ENCODE measurements at places on chromosomes 13 and 19. TPM values are rescaled to one million over a fixed set of nuclear protein-coding genes. Genes with fewer than 3 reads are reported as not detected.

GRCh38 chr19:49613374-49613773, 22.4 kb downstream of the PRR12 start:
- DNase-seq, result no peak

- no peak for DNase-seq
Observed at GRCh38 chr13:74043237-74043636, 91.0 kb downstream of the KLF12 start.

DNA sequence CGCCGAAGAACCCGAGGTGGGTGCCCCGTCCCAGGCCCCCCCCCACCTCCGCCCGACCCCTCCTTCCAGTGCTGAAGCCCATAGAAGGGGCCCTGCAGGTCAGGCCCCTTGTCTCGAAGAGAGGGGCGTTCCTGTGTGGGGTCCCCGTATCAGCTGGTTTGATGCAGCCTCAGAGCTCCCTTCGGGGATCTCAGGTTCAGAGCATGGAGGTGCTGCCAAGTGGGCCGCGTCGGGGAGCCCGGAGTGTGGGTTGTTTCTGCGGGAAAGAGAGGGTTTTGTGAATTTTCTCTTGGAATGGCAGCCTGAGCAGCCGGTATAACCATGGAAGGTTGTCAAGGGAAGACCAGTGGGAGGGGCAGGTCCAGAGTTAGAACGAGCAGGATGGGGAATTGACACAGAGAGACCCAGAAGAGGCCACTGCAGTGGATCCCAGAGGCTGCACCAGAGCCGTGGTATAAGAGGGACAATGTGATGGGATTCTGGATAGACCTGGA, 384 bp downstream of the TRAPPC2B start:
- peak; percentile 67 for DNase-seq

IL27RA gene
- polyA plus RNA-seq, result 2.2 TPM

GRCh38 chr19:29577649-29577963, 28.5 kb upstream of the POP4 start:
- no peak for DNase-seq

DNA sequence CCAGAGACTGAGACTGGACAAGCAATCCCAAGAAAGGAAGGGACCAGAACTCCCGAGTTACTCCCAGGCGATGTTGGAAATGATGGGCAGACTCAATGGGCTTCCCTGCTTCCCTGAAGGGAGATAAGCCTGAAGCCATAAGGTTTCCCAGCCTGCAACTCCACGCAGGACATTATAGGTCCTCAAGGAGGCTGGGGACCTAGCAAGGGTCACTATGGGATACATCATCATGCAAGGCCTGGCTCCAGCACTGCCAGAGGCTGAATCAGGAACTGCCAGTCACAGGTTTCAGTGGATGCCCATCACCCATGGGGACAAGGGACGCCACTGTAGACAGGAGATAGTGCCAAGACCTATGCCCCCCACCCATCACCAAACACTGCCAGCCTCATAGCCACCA, 338.7 kb downstream of the IRS2 start:
- DNase-seq, result no peak

LIM2 gene
- polyA plus RNA-seq, result not detected

RXFP2 gene
- not detected for polyA plus RNA-seq

DNA sequence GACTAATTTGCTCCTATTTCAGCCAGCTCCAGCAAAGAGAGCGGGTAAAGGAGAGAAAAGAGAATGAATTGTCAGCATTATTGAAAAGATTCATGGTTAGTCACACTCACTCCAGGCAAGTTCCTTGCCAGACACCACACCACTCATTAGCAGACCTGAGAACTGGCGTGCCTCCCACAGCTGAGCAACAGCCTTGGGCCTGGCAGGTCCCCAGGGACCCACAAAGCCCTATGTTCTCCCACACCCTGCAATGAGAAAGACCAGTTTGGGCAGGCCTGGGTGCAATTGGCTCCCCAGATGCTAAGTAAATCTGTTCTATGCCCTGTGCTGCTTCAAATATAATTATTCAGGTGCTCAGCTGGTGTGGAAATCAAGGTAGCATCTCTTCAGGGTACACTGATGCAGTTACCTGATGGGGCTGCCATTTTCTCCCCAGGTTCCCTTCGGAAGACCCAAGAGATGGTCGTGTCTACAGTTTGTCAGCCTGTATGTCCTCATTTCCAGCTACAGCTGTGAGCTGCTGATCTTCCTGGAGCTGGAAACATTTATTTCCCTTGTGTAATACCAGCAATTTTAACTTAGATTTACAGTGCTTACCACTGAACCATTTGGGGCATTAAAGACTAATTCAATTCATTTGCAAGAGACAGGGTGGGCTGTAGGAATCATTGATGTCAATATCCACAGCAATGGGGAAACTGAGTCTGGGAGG, 405.0 kb downstream of the COG6 start:
- DNase-seq, result peak; percentile 55

MIR17HG gene
- polyA plus RNA-seq, result 3.7 TPM

ZNF558 gene
- polyA plus RNA-seq, result 23.9 TPM

IRS2 gene
- 2.6 TPM for polyA plus RNA-seq

GRCh38 chr19:37303591-37304171, 67.2 kb upstream of the ZNF527 start:
- DNase-seq, result no peak

IGLON5 gene
- 0.23 TPM for polyA plus RNA-seq

- DNase-seq, result no peak
Observed at GRCh38 chr13:113288880-113289279, 8.2 kb upstream of the LAMP1 start.

ZNF600 gene
- polyA plus RNA-seq, result 1.3 TPM

- peak; percentile 46 for DNase-seq
Observed at GRCh38 chr13:94063096-94063495, 416.4 kb downstream of the DCT start.

SPACA6 gene
- polyA plus RNA-seq, result 7.4 TPM

DNA sequence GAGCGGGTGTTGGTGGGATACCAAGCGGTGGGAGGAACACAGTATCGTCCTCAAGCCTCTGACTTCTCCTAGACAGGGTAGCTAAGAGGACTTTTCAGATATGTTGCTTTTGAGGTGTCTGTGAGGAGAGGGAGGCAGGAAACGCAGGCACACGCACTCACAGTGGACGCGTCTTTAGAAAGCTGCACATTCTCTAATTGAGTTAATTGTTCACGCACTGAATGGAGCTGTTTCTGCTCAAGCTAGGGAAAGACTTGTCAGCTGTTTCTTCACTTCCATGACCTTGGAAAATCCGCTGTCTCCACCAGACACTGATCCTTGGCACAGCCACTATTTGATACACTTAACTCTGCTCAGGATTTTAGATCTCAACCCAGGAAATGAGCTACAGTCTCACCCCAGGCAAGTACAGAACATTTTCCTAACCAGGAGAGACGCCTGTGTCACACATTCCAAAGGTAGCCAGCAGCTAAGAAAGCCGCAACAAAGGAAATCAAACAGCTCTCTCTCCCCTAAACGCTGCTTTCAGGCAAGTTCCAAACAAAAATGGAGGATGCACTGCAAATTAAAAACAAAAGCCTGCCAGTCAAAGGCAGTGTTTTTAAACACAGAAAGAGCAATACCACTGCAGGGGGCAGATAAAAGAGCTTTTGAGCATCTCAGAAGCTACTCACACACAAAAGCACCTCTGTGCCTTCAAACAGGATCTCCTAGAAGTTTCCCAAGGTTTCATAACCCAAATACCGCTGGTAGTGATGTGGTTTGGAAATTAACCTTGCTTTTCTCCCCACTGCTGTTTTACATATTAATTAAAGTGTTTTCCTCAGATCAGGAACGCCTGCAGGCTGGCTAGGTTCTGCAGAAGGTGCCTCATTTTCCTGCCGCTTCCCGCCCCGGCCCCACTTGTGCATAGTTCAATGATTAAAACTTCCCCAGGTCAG, 57.3 kb downstream of the IRS2 start:
- no peak for DNase-seq

- no peak for DNase-seq
Observed at GRCh38 chr19:30651691-30652090, 279.5 kb downstream of the ZNF536 start.

Data from muscle of back (tissue), 13 donors.